HT1080 (cell line): ENCODE measurements at places on chromosomes 12 and 14.
A peak's percentile ranks its signal among the peaks of the same experiment; 100 is the strongest.

DNA sequence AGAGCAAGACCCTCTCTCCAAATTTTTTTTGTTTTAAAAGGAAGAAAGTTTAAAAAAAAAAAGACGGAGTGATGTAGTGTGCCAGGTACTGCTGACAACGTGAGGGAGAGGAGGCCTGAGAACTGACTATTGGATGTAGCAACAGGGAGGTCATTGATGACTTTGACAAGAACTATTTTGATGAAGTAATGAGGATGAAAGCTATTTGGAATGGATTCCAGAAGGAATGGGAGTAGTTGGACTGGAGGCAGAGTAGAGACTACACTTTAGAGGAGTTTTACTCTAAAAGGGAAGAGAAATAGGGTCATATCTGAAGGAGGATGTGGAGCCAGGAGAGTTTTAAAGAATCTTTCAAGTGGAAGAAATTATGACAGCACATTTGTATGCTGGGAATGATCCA, 27.8 kb upstream of the SLC38A2 start:
- DNase-seq: no peak

- DNase-seq: peak; percentile 80
These were observed 304.1 kb downstream of the EGLN3 start for GRCh38 chr14:33646692-33647260.

- peak; percentile 27 for DNase-seq
These were observed 83.2 kb downstream of the RFLNA start for GRCh38 chr12:124377981-124378509.

DNA sequence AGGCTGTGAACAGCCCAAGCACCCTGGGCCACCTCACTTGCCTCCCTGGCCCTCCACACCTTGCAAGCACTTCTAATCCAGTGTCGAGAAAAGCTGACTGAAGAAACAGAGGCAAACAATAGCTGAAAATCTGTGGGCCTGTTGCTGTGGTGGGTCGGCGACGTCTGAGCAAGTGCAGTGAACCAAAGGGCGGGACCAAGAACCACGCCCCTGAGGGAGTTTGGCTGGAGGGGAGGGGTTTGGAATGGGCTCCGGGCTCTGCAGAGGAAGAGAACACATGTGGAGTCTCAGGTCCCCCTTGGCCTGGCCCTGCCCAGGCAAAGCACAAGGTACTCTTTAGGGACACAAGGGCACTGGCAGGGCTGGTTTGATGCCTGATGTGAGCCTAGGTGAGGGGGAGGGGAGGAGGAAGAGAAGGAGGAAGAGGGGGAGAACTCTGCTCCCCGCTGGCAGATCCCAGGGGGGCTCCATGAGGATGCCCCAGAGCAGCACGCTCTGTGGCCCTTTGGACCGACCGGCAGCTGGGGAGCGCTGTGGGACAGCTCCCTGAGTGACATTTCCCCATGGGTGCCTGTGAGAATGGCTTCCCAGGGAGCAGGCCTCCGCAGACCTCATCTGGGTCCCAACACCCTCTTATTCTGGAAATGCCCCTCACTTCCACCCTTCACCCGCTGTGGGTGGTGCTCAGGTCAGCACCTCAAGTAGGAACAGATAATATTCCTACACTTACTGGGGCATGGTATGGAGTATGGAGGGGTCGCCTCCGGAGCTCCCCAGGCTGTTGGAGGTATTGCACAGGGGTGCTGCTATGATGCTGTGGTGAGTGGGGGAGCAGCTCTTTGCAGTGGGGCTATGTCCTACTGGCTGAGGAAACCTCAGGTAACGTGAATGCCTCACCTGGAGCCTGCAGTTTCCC, 85.5 kb downstream of the CPSF2 start:
- DNase-seq: no peak

GRCh38 chr12:109590566-109590965, 17.0 kb downstream of the MVK start:
- DNase-seq: no peak

- no peak for DNase-seq
These were observed 195.8 kb downstream of the TSPAN9 start for GRCh38 chr12:3272958-3273357.

- no peak for DNase-seq
These were observed 35.2 kb downstream of the UBE3B start for GRCh38 chr12:109512608-109513007.

- DNase-seq: peak; percentile 35
These were observed 47.1 kb downstream of the IL31 start for GRCh38 chr12:122126713-122127597.

DNA sequence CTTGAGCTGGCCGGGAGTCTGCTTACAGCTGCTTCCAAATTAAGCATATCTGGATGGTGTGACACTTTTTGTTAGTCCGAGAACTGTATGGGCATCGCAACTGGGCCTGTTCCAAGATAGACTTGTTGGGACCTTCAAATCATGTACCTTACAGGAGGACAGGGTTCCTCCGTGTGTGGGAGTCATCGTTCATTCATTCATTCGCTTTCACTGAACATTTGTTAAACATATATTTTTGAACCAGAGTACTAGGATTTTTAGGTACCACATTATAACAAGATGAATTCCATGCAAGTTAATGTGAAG, 387 bp upstream of the IPO8 start:
- DNase-seq: no peak

- no peak for DNase-seq
These were observed 1.2 kb upstream of the DCAF11 start for GRCh38 chr14:24113379-24113800.

DNA sequence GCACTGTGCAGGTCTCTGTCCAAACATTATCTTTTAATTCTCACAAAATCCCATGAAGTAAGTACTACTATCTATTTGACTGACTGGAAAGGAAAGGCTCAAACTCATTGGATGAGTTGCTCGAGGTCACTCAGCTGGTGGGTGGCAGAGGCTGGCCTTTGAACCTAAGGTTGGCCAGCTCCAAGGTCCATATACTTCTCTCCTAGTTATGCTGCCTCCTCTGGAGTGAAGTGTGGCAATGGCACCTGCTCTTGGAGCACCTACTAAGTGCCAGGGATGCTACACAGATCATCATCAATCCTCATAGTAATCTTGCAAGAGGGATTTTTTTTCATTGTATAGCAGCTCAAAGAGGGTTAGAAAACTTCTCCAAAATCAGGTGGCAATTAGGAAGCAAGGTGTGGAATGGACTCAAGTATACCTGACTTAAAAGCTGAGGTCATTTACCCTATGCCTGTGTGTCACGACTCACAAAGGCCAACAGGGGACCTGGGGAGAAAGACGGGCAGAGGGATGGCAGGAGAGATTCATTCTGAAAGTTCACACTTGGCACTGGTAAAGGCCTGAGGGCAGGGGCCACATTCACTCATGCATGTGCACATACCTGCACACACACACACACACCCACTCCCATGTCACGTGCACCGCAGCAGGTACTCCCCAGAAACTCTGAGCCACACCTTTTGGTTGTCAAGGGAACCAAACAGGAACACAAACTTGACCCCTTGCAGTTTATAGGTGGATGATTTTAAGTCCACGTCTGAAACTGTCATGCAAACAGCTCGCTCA, 146.4 kb downstream of the FOXN3 start:
- no peak for DNase-seq

- no peak for DNase-seq
These were observed 7.4 kb downstream of the SCARB1 start for GRCh38 chr12:124856132-124856841.

DNA sequence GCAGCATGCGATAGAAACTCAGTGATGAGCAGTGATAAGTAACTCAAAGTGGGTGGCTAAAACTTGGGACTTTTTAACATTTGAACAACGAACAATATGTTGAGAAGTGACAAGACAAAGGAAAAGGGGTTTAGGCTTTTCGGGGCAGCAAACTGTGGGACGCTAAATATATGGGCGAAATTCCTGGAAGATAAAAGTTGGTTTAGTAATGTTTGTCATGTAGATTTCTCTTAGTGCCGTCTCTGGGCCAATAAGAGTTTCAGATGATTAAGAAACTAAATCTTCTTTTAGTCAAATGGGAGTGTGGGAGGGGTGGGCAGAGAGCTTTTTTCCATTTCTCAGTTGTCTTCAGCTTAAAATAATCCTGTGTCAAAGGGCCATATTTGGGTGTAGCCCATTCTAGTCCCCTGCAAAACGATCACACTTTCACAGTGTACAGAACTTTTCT, 41.7 kb upstream of the FUT8 start:
- DNase-seq: no peak

DNA sequence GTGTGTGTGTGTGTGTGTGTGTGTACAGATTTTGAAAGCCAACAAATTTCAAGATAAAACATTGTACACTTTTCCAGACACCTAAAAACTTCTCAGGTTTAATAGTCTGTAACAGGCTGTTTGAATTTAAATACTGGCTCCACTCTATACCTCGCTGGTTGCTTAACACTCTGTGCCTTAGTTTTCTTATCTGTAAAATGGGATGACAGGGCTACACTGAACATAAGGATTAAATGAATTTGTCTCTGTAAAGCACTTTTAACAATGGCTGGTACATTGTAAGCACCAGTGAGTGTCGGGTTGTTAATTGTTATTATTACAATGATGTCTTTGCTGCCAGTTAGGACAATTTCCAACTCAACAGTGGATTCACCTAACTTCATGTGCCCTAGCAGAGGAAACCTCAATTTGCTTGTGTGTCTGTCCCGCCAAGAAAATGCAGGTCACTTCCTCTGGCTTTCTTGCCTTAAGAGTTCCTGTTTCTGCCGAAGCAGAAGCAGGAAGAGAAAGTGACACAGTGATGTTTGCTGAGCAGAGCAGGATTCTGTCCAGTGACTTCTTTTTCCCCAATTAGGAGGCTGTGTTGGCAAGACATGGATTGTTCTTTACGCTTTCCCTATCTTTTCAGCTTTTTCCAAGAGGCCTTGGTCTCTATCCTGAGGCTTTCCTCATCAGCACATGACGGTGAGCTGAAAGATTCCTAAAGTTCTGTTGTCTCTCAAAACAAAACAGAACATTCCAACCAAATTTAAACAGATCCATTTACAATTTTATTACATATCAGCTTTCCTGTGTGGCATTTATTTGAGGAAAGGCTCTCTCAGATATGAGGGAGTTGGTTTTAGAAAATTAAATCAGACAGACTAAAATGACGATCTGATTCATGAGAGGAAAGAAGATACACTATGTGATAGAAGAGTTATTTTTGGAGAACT, 154.1 kb upstream of the ATP2B1 start:
- no peak for DNase-seq

GRCh38 chr14:38044710-38045109, 163.0 kb upstream of the SSTR1 start:
- DNase-seq: no peak

DNA sequence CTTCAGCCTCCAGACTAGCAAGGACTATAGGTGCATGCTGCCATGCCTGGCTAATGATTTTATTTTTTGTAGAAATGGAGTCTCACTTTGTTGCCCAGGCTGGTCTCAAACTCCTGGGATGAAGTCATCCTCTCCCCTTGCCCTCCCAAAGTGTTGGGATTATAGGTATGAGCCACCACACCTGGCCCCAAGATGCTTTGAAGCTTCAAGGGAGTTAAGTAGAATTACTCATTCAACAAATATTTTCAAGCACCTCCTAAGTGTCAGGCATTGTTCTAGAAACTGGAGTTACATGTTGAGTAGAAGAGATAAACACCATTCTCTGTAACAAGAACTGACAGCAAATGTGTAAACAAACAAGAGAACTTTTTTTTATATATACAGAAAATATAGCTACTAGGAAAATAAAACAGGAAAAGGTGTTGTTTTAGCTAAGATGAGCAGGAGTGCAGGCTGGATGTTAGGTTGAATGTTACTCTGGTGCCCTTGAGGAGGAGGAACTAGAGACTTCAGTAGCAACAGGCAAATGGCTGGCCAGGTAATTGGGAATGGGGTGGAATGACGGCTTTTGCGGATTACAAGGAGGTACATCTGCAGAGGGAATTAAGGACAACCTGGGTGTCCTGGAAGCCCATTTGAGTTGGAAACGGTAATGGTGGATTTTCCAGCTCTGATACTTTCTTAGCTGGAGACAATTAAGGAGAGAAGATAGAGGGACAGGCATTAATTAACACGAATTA, 32.0 kb upstream of the CFAP54 start:
- DNase-seq: peak; percentile 31

GRCh38 chr12:52691076-52691840, 11.1 kb upstream of the KRT1 start:
- no peak for DNase-seq

GRCh38 chr14:96077983-96078624, 38.9 kb downstream of the C14orf132 start:
- no peak for DNase-seq

GRCh38 chr12:107612508-107612907, 73.1 kb upstream of the PWP1 start:
- DNase-seq: no peak

GRCh38 chr12:109885616-109886015, 5.3 kb upstream of the GLTP start:
- no peak for DNase-seq

DNA sequence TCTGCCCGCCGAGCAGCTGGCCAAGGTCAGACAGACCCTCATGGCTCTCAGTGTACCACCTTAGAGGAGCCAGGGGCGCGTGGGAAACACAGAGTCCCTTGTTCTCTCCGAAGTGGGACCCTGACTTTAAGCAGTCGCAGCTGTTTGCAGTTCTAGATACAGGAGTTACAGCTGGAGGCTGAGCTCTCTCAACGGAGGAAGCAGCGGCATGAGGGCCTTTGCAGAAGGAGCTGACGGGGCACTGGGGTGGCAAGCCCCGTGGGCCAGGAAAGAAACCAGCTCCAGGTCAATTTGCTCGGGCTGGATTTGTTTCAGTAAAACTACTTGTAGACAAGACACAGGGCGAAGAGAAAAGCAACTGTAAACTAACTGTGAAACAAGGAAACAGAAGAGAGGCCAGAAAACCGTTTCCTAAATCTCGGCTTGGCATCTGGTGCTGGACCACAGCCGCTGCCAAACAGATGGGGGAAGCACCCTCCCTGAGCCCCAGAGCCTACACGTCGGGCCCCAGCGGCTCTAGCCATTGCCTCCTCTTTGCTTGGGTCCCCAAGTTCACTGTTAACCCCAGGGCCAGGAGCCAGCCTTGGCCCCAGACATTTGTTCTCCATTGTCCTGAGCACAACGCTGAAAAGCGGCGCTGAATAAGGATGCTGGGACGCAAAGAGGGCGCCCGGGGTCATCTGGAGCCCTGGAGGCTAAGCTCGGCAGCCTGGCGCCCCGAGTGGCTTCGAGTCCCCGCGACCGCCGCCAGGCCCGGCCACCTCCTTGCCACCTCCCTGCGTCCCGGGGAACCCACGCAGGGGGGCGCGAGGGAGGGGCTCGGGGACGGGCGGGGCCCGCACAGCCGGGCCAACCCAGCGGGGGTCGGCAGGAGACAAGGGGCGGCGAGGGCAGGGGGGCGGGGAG, 914 bp upstream of the PACS2 start:
- DNase-seq: no peak

DNA sequence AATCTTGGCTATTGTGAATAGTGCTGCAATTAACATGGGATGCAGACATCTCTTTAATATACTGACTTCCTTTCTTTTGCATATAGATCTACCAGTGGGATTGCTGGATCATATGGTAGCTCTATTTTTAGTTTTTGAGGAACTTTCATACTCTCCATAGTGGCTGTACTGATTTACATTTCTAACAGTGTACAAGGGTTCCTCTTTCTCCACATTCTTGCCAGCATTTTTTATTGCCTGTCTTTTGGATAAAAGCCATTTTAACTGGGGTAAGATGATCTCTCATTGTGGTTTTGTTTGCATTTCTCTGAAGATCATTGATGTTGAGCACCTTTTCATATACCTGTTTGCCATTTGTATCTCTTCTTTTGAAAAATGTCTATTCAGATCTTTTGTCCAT, 8.4 kb downstream of the AMDHD1 start:
- DNase-seq: no peak
